ENCODE measurements at places on chromosomes 3 and 15. TPM values are rescaled to one million over a fixed set of nuclear protein-coding genes. Genes with fewer than 3 reads are reported as not detected.

SPSB4 gene
- total RNA-seq: 35.1 TPM

CIDEC gene
- not detected for total RNA-seq

C15orf62 gene
- total RNA-seq: 0.31 TPM

KCNAB1 gene
- 0.42 TPM for total RNA-seq

NTRK3 gene
- 3.5 TPM for total RNA-seq

SMC4 gene
- 109 TPM for total RNA-seq

WDR76 gene
- total RNA-seq: 19.3 TPM

GALNT15 gene
- not detected for total RNA-seq

SLC28A2 gene
- not detected for total RNA-seq

SAMD7 gene
- not detected for total RNA-seq

DNA sequence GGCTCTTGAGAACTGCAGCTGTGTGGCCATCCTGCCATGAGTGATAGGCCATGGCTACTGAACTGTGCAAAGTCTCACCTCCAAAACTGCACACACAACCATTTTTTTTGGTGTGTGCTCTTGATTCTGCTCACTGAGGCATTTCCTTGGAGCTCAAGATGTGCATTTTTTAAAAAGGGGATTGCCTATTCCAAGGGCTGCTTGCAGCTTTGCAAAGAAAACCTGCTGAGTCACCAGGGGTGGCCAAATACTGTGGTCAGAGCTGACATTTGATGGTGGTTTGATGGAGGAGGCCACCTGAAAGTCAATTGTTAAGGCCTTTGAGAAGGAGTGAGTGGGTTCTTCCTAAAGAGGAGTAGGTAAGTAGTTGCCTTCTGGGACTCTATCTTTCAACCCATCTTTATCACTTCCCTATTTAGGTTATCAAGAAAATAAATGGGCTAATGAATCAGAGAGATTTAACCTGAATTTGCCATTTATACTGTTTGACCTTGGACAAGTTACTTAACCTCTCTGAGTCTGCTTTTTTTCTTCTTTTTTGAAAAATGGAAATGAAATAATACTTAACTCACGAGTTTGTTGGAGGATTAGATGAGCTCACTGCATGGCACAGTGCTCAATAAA is 87.9 kb downstream of the CHST2 start:
- no peak for DNase-seq

- DNase-seq: no peak
These were observed 65.4 kb downstream of the GBE1 start for GRCh38 chr3:81696090-81696489.

DNA sequence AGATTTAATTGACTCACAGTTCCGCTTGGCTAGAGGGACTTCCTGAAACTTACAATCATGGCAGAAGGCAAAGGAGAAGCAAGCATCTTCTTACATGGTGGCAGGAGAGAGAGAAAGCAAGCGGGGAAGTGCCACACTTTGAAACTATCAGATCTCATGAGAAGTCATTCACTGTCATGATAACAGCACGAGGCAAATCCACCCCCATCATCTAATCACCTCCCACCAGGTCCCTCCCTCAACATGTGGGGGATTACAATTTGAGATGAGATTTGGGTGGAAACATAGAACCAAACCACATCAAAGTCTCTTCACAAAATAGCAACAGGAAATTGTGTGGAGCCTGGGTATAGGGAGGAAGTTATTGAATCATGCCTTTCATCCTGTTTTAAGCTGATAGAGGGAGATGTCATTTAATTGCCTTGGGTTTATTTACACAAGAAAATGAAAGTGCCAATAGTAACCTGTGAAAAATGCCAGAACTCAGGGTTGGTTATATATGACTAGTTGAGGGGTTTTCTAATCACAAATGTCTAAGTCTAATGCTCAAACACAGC is 624.8 kb upstream of the LMCD1 start:
- no peak for DNase-seq

DNA sequence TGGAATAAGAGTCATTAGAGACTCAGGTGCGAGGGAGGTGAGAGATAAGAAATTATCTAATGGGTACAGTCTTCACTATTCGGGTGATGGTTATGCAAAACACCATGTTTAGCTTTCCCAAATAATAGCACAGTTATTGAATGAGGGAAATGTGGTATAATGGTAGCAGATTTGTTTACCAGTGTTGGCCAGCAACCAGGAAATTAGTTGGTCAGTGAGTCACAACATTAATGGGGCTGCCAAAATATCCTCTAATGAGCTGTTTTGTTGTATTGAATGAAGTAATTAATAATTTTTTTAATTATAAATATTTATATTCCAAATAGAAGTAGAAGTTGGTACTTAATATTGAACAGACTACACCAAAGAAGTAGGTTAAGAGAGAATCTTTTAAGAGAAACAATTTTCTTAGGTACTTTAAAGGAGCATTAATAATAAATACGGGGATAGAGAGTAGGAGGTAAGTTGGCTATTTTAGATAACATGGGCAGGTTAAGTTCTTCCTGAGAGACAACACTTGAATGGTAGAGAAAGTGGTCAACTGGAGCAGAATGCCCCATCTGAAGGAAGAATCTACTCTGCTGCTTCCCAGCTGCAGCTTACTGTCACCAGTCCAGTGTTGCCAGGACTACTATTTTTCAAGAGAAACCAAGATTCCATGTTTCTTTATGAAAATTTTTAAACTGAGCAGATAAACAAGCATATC is 218.8 kb downstream of the UBE2E2 start:
- no peak for DNase-seq

GRCh38 chr15:48765022-48765421 is 45.8 kb downstream of the CEP152 start:
- no peak for DNase-seq

GRCh38 chr15:98835876-98836275 is 171.7 kb downstream of the PGPEP1L start:
- no peak for DNase-seq

DNA sequence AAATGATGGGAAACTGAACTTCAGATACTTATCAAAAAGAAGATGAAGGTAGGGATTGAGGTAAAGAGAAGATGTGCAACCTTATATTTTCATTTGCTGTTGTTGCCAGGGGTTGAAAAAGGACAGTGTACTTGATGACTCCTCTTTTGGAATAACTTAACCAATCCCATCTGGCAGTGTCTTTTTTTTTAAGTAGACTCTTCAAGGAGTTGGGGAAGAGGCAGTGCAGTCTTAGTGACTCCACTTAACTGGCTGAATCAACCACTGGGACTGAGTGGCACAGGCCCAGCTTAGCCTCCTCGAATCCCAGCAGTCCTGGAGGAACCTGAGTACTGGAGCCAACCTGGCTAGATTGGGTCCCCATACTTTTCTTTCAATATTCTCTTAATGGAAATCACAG is 27.3 kb upstream of the FILIP1L start:
- no peak for DNase-seq

DNA sequence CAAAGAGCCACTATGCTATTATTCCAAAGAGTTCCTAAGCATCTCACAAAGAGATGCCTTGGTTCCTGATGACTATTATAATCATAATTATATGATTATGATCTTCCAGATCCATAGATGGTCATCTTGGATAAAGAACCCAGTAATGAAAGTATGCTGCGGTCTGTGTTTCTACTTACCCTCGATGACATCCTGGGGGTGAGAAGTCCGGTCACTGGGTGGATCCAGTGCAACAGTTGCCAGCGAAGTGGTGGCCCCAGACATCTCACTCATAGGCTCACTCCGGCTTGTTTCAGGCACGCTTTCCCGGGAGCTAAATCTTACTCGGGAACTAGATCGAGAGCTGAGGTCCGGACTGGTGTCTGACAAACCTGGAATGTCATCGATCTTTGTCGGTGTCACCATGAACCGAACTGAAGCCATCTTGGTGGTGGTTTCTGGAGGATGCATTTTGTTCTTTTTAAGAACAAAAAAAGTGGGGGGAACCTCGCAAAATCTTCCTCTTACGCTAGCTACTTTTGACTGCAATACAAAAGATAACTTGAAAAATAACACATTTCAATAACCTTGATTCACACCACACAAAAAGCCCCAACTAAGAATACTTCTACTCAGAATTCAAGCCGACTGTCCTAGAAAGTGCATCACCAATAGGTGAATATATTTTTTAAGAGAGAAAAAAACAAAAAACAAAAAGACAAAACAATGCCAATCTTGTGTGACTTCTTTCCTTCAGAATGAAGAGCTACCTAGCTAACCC is 1.2 kb downstream of the SLC12A6 start:
- DNase-seq: no peak

DNA sequence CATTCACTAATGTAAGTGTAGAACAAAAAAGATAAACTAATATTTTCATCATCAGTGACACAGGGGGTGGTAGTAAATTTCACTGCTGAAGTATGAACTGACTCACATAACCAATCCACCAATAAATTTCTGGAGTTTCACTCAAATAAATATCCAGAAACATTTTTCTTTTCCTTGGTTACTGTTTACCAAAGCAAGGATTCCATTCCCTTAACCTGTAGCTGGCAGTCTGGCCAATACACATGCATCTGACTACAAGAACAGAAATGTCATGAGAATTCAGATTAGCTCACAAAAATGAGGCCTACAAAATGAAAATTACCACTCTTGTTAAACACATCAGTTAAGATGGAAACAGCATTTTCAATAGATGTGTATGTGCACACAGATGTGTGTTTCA is 80.3 kb downstream of the STAG1 start:
- no peak for DNase-seq

GRCh38 chr15:38424101-38424552 is 29.8 kb upstream of the FAM98B start:
- no peak for DNase-seq

- DNase-seq: peak; percentile 81
These were observed 3.2 kb upstream of the SIN3A start for GRCh38 chr15:75454471-75455378.

- DNase-seq: no peak
These were observed 66.0 kb downstream of the TRIM69 start for GRCh38 chr15:44802336-44802735.

DNA sequence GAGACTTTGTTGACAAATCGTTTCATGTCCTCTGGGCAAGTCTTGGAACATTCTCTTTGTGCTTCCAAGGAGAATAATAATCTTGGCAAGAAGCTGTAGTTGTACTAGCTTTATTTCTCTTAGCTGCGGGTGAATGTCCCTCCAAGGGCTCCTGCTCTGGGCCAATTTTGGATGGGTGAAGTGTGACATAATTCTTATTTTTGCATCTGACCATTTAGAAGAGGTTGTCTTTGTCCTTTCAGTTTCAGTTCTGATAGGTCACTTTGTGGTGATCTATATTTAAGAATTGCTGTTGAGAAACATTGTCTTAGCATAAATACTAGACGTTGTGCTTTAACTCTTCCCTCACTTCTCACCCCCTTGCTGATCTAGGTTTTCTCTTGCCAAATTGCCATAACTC is 164.8 kb upstream of the RORA start:
- DNase-seq: no peak

GRCh38 chr15:74988007-74988800 is 7.2 kb upstream of the SCAMP5 start:
- peak; percentile 38 for DNase-seq

DNA sequence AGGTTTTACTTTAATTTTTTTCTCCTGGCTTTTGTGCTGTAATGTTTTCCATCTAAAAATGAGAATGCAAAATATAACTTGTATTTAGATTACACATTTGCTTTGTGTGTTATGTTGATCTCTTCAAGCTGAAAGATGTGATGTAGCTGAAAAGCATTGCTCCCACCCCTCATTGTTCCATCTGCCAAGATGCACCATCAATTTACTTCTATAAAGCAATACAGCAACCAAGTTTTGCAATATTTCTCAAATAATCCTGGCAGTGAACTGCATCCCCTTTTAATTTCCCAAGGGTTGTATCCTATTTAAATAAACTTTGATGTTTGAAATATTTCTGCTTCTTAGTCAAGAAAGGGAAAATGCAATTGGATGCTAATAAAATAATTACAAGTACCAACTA is 52.6 kb upstream of the DUT start:
- DNase-seq: no peak

GRCh38 chr15:34944936-34945335 is 24.6 kb downstream of the AQR start:
- DNase-seq: no peak

DNA sequence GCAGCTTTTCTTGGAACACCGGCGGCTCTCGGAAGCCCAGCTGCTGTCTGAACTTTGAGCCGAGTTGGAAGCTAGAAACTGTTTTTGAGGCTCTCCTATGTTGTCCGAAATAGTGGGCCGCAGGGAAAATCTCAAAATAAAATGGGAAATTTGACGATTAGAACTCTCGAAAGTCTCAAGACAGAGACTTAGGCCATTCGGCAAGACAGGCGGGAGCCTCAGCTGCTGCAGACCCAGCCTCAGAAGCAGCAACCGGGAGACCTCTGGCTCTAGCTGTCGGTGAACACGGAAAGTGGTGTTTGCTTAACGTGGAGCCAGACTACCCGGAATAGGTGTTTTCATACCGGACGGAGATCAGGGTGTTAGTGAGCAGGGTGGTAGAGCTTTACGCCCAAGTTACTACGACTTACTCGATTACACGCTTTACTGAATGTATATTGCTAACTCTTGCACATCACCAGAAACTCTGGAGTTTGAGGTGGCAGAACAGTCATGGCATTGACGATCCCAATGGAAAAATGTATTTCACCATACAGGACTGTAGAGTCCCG is 357 bp upstream of the MAN2C1 start:
- DNase-seq: peak; percentile 60

DNA sequence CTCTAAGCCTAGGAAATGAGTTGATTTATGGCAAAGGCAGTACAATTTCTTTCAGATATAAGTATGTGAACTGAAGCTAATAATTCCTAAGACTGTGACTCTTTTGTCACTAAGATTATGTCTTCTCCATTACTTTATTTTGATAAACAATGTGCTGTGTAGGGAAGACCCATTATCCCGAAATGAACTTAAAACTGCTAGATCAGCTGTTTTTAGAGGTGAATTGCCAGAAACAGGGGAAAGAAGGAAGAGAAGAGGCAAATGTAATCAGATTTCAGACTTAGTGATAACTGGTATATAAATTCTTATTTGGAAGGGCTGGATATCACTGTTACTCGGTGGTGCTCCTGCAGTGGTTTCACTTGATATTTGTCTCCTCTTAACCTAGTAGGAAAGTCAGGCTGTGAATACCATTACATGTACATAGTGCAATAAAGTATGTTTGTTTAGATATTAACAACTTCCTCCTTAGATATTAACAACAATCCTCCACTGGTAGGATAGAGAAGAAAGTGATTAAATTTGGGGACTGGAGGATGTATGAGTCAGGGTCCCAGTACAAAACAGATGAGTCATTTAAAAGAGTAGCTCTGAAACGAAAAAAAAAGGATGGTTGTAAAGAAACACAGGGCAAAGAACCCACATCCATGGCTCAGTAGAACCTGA is 338.5 kb upstream of the KCNH8 start:
- DNase-seq: no peak

- DNase-seq: no peak
These were observed 98.1 kb downstream of the CORO2B start for GRCh38 chr15:68676926-68677325.

DNA sequence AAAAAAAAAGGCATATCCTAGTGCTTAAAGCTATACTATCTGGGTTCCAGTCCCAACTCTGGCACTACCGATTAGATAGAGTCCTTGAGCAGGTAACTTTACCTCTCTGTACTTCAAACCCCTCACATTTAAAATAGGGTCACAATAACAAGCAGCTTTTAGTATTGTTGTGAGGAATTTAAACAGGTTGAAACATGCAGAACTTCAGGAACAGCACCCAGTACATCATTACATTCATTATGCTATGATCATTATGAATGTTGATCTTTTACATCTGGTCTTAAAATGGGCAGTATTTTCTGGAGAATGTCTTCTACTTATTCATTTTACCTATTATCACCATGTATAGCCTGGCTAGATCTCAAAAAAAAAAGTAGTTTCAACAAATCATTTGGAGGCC is 176.1 kb upstream of the CCDC54 start:
- no peak for DNase-seq

- DNase-seq: no peak
These were observed 9.2 kb downstream of the NDUFB5 start for GRCh38 chr3:179613807-179614206.

GRCh38 chr15:101065570-101066221 is 146.5 kb downstream of the LRRK1 start:
- no peak for DNase-seq
